ENCODE measurements at places on chromosomes 16 and 17. TPM values are rescaled to one million over a fixed set of nuclear protein-coding genes. Genes with fewer than 3 reads are reported as not detected.
A peak's percentile ranks its signal among the peaks of the same experiment; 100 is the strongest.

- no peaks in the 10 kb centered on the region for H3K27me3 ChIP-seq
- no peaks in the 10 kb centered on the region for H3K4me1 ChIP-seq
- H3K4me3 ChIP-seq, result no peak overlapping the region
- no peak overlapping the region for H3K27ac ChIP-seq
- DNase-seq, result no peak
- no peaks in the 10 kb centered on the region for H3K36me3 ChIP-seq
Observed at GRCh38 chr17:28796062-28796461, 46.5 kb downstream of the FAM222B start.

OR1A1 gene
- not detected for total RNA-seq

- no peaks in the 10 kb centered on the region for H3K36me3 ChIP-seq
- no peak overlapping the region for H3K4me3 ChIP-seq
- no peak for DNase-seq
- no peaks in the 10 kb centered on the region for H3K27me3 ChIP-seq
Observed at GRCh38 chr17:50262001-50262794, 12.1 kb upstream of the TMEM92 start.

CES3 gene
- total RNA-seq, result 28.9 TPM

- H3K27me3 ChIP-seq, result no peaks in the 10 kb centered on the region
- no peaks in the 10 kb centered on the region for H3K4me1 ChIP-seq
- H3K4me3 ChIP-seq, result no peak overlapping the region
- DNase-seq, result no peak
Observed at GRCh38 chr16:59320657-59321056, 586.5 kb upstream of the GOT2 start.

GRCh38 chr16:27374804-27375425, 27.1 kb upstream of the IL21R start:
- no peaks in the 10 kb centered on the region for H3K36me3 ChIP-seq
- peaks cover 8% of the 10 kb centered on the region for H3K4me1 ChIP-seq
- H3K27me3 ChIP-seq, result no peaks in the 10 kb centered on the region
- DNase-seq, result peak; percentile 68
- no peak overlapping the region for H3K4me3 ChIP-seq

- peak; percentile 45 for DNase-seq
- H3K36me3 ChIP-seq, result no peaks in the 10 kb centered on the region
- H3K27me3 ChIP-seq, result peaks cover 12% of the 10 kb centered on the region
- H3K4me1 ChIP-seq, result peaks cover 34% of the 10 kb centered on the region
Observed at GRCh38 chr16:2968368-2968737, 795 bp upstream of the PAQR4 start.

GRCh38 chr16:13957197-13958078, 37.5 kb downstream of the ERCC4 start:
- H3K27me3 ChIP-seq, result no peaks in the 10 kb centered on the region
- no peaks in the 10 kb centered on the region for H3K36me3 ChIP-seq
- H3K4me1 ChIP-seq, result peaks cover 30% of the 10 kb centered on the region
- peak overlapping the region; percentile 31 for H3K4me3 ChIP-seq

CRAMP1 gene
- 16.5 TPM for total RNA-seq

DNA sequence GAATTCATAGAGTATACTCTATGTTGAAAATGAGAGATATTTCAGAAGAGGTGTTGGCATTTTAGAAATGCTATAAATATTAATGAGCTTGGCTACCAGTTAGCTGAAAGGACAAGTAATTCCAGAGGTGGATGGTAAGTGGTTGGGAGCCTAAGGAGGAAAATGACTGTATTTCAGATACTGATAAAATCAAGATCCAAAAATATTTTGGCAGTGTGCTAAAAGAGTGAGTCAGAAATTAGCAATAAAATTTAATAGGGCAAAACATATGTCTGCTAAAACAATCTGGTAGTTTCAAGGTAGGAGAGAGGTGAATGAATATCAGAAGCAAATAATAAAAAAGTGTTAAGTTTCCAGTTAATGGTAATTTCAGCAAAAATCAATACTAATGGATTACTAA, 1287.9 kb downstream of the CDH8 start:
- no peak for DNase-seq
- no peaks in the 10 kb centered on the region for H3K27me3 ChIP-seq
- H3K27ac ChIP-seq, result no peak overlapping the region
- H3K4me1 ChIP-seq, result no peaks in the 10 kb centered on the region
- H3K4me3 ChIP-seq, result no peak overlapping the region
- H3K36me3 ChIP-seq, result no peaks in the 10 kb centered on the region

KCNH4 gene
- total RNA-seq, result 0.80 TPM

SLC16A6 gene
- 1.7 TPM for total RNA-seq

MYH1 gene
- not detected for total RNA-seq

Measured in Peyer's patch (tissue), 4 donors.